ENCODE measurements at places on chromosomes 3 and 15.

DNA sequence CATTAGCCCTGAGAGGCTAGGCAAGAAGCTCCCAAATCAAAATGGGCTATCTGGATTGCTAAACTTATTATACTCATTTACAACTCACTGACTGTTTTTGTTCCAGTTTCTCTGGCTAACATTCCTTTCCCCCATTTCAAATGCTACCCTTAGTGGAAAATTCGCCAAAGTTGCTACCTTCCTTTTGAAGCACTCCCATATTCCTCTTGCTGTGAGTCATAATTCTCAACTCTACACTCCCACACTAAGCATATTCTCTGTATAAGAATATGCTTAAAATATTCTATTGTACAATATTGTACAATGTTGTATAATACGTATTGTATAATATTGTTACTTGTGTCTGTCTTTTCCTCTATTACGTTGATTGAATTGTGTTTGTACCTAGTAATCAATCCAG lies 398.6 kb downstream of the PYDC2 start:
- no peak for DNase-seq

DNA sequence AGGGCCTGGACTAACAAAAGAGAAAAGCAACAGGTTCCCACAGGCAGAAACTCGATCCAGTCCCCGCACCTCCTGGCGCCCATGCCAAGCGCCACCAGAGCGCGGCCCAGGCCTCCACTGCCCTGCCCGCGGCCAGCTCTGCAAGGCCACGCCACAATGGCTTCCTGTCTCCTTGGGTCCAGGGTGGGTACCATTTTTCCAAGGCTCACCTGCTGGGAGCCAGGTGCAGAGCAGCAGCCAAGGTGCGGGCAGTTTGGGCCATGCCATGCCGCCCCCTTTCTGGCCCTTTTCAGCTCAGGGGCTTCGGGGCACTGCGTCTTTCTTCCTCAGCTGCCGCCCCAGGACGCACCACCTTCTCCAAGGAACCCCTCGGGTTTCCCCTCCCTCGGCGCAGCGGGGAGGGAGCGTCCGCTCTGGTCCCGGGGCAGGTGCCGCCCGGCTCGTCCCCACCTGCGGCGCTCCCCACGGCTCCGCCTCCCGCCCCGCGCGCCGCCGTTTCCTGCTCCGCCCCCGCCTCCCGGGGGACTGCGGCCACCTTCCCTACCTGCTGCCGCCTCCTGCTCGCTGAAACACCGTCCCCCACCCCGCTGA lies at the start of gene ILDR1:
ILDR1 (minus strand) TSS at position 437 of the 591 bp plus-strand sequence; CDS start at position 267, 170 bp downstream.
- no peak for DNase-seq

DNA sequence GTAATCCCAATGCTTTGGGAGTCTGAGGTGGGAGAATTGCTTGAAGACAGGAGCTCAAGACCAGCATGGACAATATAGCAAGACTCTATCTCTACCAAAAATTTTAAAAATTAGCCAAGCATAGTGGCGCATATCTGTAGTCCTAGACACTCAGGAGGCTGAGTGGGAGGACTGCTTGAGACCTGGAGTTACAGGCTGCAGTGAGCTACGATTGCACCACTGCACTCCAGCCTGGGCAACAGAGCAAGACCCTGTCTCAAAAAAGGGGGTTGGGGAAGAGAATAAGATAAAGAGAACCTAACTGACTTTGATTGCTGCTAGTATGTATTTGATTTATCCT lies 755 bp downstream of the CD200R1 start:
- DNase-seq, result no peak

DNA sequence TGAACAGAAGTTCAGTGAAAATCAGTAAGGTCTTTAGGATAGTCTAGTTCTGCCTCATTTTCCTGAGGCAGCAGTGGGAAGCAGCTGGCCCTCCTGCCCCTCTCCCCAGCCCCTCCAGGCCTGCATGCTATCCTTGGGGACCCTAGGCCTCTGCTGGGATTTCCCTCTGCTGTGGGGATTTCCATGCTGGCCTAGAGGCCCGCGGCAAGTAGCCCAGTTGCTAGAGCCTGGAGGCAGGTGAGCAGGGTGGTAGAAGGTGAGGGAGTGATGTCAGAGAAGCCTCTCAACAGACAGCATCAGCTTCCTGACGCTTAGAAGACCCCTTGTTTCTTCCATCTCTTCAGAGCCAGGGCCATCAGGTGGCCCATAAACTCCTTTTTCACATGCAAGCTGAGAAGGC lies 305.8 kb upstream of the THBS1 start:
- DNase-seq, result no peak

DNA sequence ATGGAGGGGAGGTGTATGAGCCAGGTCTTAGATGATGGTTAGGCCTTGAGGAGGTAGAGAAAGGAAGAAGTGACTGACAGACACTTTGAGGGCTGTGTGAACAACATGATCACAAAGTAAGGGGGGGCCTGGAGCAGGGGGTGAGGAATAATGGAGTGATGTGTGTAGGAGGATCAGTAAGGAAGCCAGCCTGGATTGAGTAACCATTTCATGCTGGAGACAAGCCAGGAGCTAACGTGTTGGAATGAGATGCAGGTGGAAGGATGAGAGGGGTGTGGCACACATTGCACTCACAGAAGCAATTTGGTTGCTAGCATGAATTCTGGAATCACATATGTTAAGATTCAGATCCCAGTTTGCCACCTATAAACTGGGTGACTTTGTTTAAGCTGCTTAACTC lies 65.5 kb downstream of the BBX start:
- no peak for DNase-seq

- no peak for DNase-seq
Observed at GRCh38 chr15:80599359-80599758, 95.8 kb upstream of the ABHD17C start.

DNA sequence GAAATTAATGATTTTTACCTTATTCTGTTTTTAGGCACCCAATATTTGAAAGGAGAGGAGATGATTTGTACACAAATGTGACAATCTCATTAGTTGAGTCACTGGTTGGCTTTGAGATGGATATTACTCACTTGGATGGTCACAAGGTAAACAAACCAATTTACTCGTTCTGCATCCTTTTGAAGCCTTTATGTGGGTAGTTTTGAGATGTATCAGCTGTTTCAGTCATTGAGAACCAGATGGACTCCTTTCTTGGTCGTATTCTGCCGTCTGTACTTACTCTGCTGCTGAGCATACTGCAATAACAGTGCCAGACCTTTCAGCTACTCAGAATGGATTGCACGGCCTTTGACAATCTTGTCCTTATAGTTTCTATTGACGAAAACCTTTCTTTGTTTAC lies 13.3 kb downstream of the DNAJB11 start:
- DNase-seq, result no peak

- DNase-seq, result no peak
Observed at GRCh38 chr3:111919370-111920065, 59.3 kb upstream of the ABHD10 start.

Measured in activated gamma-delta T cell (primary cell).